ENCODE measurements at places on chromosomes 7 and 10.
A peak's percentile ranks its signal among the peaks of the same experiment; 100 is the strongest.

- peak; percentile 26 for DNase-seq
These were observed 334.1 kb upstream of the TPK1 start for GRCh38 chr7:145169908-145170307.

DNA sequence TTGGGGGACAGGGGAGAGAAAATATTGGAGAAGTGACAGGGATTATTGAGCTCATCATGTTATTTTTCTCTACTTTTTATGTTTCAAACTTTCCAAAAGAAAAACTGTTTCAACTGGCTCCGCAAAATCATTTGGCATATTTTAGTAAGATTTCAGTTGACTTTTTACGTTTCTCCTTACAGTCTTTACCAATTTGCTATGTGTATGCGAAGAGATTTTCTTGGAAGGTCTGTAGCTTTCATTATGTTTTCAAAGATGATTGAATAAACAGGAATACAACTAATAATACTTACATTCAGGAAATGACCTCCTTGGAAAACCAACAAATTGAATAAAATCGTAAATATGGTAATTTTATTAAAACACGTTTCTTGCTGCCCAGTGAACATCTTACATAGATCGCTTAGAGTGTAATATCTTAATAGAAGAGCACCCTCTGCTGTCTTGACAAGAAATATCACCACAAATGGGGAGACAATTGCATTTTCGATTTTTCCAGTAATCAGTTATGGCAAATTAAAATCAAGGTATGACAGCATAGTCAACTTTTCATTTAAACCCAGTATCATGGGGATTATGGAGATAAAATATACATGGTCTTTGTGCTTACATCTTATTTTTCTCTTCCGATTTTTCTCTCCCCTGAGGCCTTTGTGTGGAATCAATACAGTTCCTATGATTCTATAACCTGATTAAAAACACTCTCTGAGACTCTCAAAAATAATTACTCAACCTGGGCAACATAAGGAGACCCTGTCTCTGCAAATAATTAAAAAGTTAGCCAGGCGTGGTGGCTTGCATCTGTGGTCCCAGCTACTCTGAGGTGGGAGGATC lies 43.1 kb downstream of the MBL2 start:
- peak; percentile 41 for DNase-seq

DNA sequence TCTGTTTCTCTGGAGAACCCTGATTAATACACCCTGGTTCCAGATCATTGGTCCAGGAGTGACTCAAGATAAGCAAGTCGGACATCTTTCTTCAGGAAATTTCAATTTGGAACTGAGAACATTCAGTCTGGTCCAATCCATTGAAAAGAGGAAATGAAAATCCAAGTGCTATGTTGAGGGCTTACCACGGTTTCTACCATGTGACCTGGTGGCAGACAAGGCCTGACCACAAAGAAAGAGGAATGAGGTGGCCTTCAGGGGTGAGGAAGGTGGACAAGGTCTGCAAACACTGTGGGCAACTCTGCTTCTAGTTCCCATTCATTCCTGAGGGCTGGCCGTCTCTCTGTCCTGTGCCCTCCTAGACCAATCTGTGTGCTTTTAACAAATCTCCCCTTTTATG lies 149.2 kb upstream of the GHITM start:
- DNase-seq: no peak

GRCh38 chr7:3069771-3070449 lies 26.2 kb upstream of the CARD11 start:
- no peak for DNase-seq

- DNase-seq: no peak
These were observed 490.6 kb upstream of the FOXK1 start for GRCh38 chr7:4191525-4191924.

- no peak for DNase-seq
These were observed 303.6 kb upstream of the LYZL1 start for GRCh38 chr10:28985137-28985885.

GRCh38 chr7:157458254-157458633 lies 121.4 kb downstream of the DNAJB6 start:
- no peak for DNase-seq

Measured in cardiac muscle cell (in vitro differentiated cells and primary cell).